ENCODE measurements at places on chromosomes 4 and X.
A peak's percentile ranks its signal among the peaks of the same experiment; 100 is the strongest.

GRCh38 chr4:139146926-139147629 is 29.9 kb downstream of the ELF2 start:
- DNase-seq = no peak

DNA sequence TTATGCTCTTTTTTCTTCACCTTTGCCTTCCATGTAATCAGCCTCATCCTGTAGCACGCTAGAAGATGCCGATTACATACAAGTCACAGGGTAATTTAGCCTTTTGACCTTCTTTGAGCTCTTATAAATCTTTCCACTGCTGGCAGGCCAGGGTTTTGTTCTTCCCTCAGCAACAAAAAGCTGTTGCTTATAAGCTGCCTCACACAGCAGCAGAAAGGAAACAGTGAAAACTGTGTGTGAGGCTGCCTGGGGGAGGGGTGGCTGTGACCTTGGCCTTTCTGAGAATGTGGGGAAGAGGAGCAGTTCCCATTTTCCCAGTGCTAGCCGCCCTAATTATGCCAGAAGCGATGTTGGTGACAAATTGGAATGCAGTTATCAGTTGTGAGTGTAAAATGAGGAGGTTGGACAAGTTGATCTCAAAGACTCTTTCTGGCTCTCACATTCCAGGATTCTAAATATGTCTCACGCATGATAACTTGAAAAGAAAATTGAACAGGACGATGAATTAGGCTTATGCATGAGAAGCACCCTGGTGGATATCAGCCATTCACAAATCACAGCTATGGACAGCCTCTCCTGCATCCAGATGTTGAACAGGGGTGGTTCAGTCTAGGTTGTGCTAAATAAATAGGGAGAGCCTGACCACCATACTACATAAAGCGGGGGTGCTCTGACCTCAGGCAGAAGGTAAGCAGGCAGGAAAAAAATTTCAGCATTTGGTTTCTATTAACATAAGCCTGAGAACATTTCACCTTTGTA is 25.7 kb downstream of the SLITRK2 start:
- DNase-seq = no peak

GRCh38 chrX:9108054-9108453 is 74.1 kb upstream of the FAM9B start:
- DNase-seq = no peak

- no peak for DNase-seq
Measured at GRCh38 chrX:49189606-49190005, 3.4 kb upstream of the PRICKLE3 start.

DNA sequence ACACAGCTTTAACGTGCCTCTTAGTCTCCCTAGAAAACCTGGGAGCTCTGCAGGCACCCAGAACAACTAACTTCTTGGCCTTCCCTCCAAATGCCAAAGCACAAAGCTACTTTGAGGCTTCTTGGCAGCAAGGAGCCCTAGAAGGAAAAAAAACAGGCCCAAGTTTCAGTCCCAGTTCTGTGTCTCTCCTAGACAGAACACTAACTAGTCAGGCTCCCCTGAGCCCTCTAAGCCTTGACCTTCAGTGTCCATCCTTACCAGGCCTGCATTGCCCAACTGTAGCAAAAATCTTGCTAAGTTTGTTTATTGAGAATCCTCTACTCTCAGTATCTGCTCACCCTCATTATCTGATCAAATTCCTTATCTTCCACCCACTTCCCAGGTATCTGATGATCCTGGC is 79.2 kb downstream of the PAPSS1 start:
- DNase-seq = no peak

DNA sequence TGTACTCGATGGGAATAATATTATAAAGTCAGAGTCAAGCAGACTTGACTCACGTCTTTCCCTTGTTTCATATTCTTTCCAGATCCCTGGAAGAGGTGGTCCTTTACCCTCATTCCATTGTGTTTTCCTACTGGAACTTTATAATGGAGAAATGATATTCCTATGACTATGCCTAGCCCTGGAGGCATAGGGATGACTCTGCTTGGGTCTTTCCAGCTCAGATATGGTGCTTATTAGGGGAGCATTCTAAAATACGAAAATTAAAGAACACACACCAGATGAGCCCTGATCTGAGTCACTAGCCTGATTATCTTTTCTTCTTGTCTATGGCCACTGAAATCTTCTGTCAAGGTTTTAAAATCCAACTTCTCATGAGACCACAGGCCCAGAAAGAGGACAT is 231.4 kb downstream of the ANKRD50 start:
- no peak for DNase-seq

- no peak for DNase-seq
Measured at GRCh38 chr4:65747386-65747785, 77.1 kb upstream of the EPHA5 start.

- no peak for DNase-seq
Measured at GRCh38 chrX:23884427-23885024, 23.2 kb downstream of the APOO start.

DNA sequence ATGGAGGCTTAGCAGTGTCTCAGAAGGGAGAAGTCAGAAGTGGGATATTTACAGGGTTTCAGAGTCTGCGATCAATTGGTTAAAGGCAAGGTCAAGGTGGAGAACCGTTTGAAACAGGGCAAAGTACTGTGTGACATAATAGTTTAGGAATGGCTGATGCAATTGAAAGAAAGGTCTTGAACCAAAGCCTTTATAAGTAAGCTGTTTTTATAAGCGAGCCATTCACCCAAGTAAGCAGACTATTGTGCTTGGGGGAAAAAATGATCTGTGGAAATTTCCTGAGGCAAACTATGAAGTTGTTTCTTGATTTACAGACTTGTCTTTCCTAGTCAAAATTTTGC is 327.3 kb downstream of the CAMK2D start:
- no peak for DNase-seq

DNA sequence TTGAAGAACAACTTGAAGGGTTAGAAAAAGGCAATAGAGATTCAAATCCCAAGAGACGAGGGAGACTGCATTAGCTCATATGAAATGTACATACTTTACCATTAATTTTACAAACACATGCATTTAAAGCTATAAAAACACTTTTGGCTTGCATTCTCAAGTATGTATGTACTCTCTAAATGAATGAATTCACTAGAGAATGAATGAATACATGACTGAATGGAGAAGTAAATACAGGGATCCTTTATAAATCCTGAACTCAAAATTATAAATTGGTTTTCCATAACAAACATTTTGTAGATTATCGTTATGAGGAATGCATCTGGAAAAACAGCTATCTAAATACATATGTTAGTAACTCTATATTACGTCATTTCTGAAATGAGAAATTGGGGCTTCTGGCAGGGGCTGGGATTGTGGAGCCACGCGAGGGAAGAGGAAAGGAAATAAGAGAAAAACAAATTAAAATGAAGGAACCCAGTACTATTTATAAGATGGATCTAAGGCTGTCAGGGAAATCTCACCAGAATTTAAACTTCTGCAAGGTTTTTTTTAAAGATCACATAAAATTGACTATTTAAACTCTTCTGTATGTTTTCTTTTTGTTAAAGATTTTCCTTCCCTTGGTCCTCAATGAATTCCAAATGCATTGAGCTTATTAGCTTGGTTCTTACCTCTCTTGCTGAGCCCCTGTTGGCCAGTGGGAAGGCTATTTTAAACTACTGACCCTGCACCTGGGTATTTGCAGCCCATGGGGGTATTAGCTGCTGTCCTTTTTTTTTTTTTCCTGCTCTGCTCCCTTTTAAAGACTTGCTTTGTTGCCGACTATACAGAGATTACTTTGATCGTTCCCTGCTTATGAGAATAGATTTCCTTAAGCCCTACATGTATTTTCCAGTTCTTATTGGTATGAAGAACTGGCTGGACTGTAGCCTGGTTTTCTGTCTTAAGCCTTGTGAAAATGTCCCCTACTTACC is 207.8 kb downstream of the ADGRL3 start:
- no peak for DNase-seq

GRCh38 chr4:78885598-78885997 is 53.6 kb downstream of the PAQR3 start:
- DNase-seq = no peak

GRCh38 chr4:163143532-163143931 is 23.2 kb downstream of the NAF1 start:
- no peak for DNase-seq

DNA sequence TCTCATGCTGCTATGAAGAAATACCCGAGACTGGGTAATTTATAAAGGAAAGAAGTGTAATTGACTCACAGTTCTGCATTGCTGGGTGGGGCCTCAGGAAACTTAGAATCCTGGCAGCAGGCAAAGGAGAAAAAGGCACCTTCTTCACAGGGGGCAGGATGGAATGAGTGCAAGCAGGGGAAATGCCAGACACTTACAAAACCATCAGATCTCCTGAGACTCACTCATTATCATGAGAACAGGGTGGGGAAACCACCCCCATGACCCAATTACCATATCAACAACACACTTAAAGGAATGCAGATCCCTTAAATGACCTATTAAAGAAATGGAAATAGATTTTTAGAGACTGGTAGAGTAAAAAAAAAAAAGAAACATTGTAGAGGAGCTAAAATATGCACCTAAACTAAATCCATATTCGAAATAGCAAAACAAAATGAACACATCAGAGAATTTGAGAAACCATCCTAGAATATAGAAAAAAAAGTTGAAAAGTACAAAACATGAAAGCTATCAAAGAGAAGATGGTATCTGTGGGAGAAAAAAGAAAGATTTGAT is 104.3 kb upstream of the UGT8 start:
- DNase-seq = no peak

DNA sequence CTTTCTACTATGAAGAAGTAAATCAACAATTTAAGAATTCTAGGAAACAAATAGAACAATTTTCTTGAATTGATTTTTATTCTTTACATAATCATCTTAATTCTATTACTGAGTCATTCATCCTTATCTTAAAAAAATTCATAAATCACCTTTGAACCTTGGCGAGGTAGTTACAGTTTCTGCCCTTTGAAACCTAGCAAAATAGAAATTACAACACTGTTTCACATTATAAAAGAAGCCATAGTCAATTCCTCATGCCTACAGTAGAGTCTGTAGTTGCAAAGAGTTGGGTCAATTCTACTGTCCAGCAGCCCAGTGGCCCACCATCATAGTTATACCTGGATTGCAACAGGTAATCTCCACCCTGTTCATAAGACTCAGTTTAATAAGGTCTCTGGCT is 7.3 kb downstream of the SMIM31 start:
- DNase-seq = no peak

- no peak for DNase-seq
Measured at GRCh38 chr4:85826060-85826678, 351.2 kb downstream of the ARHGAP24 start.

DNA sequence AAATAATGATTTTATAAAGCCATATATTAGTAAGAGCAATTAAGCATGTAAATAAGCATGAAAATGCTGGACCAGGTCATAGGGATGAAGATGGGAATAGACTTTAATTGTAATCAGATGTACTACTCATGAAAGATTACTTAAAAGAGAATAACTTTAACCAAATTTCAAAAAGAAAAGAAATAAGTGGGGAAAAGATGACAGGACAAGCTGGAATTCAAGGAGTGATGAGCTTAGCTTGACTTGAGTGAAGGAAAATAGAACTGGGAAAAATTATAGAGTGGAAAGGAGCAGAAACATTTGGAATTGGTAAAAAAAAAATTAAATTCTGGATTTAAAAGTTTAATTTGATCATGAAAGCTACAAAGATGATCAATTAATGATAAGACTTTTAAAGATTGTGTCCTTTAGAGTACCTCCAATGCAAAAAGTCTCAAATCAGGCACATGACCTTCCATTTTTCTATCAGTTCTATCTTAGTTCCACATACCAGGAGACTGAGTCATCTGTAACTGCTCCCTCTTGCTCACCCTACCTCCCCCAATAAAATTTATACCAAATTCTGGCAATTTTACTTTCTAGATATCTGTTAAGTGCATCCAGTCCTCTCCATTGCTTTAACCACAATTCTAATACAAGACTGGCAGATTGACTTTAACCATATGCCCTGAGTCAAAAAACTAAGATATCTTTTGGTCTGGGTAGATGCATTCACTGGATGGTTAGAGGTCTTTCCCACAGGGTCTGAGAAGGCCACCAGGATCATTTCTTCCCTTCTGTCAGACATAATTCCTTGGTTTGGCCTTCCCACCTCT is 56.4 kb upstream of the SLIT2 start:
- DNase-seq = no peak

DNA sequence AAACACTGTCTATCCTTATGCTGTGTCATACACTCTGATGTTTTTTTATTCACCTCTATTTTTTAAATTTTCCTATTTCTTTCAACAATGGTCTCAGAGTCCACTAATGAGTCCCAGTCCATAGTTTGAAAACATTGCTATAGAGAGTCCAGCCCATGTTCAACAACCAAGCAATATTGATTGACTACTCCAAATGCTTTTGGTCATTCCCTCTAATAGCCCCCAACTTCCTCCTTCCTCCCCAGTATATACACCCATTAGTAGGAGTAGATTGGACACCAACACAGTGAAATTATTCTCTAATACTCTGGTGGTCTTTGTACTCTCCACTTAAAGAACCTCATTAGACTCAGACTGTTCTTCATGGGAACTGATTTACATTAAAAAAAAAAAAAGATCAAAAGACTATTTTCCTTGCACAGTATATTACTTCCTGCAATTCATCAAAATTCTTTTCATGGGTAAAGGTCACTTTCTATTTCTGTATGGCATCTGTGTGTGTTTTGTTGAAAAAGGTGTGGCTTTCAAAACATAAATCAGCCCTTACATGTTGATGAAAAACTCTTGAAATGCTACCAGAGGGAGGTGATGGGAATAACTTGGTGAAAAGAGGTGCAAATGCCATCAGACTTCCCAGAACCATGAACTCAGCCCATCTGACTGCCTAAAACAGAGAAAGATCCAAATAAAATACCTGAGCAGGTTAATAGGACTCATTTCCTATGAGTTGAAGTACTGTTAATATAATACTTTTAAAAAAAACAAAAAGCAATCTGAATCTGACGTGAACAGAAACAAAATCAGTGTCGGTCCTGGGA is 250.3 kb upstream of the KLF3 start:
- DNase-seq = no peak

GRCh38 chrX:108019382-108019875 is 25.4 kb upstream of the VSIG1 start:
- peak; percentile 5 for DNase-seq

DNA sequence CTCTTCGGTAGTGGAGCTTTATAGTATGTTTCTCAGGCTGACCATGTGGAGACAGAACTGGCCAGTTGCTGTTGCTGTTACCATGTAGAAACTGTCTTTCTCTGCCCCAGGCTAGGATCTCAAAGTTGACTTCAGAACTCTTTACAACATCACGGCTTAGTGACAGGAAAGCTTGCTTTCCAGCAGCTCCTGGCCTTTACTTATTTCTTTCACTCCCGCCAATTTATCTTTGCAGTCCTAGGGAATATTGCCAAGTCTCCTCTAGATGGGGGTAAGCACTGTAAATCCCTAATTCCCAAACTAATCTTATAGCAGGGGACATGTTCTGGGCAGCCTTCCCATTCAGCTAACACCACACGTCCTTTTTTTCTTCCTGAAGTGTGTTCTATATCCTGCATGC is 631.6 kb downstream of the SPRY1 start:
- no peak for DNase-seq

GRCh38 chr4:15077969-15078368 is 75.7 kb downstream of the CPEB2 start:
- DNase-seq = no peak

DNA sequence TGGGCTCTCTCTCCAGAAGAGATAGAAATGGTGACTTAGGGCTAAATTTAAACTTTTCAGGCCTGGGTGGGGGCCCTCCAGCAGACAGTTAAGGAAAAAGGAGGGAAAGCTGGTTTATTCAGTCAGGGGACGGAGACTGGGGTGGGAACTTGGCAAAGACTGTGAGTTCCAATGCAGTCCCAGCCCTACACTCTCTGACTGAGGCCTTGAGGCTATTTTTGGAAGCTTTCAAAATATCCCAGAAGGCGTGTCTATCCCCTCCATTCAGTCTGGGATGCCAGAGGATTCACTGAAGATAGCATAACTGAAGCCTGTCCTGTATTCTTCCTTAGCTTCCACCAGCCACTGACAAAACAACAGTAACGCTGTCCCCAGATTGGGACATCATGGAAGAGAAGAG is 32.1 kb upstream of the MSN start:
- no peak for DNase-seq
